ENCODE measurements at places on chromosomes 1 and 21.

GRCh38 chr1:27053977-27054753, 41.5 kb upstream of the TENT5B start:
- DNase-seq, result no peak

DNA sequence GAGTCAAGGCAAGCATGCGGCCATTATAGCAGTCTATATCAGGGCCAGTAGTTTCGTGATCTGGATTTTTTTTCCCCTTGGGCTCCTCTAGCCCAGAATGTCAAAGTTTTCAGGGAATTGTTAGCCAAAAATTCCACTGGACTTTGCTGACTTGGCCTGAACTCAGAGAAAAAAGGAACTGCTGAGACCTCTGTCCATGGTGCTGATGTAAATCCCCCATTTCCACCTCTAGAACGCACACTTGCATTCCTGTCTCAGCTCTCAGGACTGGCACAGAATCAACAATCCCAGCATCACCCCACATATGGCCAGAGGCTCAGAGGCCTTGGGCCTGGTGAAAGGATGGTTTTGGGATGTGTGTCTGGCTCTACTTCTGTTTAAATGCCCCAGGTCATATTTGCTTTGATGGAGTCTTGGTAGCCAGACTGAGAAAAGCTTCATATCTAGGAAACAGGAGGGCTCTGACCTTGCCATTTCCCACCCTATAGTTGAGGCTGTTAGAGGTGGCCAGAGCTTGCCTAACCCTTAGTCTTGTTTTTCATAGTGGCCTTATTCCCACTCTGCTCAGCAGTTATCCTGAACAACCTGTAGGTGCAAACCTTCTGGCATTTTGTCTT, 16.9 kb upstream of the EFCAB14 start:
- peak; percentile 20 for DNase-seq

DNA sequence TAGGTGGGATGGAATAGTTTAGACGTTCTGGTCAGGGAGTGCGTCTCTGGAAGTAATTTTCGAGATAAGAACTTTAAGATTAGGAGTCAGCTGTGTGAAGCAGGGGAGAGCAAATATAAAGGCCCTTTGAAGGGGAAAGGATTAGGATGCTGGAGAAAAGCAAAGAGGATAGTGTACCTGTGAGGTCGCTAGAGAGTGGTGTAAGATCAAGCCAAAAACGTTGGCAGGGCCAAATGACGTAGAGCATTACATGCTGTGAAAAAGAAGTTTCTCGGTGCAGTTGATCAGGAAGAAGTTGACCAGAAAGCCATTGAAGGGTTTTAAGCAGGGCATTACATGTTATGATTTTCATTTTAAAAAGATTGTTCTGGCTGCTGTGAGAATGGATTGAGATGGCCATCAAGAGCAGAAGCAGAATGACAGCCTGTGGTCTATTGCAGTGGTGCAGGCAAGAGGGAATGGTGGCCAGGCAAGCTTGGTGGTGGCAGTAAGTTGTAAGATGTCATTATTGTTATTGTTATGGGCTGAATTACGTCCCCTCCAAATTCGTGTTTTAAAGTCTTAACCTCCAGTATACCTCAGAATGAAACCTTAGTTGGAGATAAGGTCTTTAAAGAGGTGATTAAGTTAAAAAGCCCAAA, 113.6 kb upstream of the KIF26B start:
- DNase-seq, result no peak

- no peak for DNase-seq
Observed at GRCh38 chr1:115867216-115867615, 26.3 kb upstream of the NHLH2 start.

DNA sequence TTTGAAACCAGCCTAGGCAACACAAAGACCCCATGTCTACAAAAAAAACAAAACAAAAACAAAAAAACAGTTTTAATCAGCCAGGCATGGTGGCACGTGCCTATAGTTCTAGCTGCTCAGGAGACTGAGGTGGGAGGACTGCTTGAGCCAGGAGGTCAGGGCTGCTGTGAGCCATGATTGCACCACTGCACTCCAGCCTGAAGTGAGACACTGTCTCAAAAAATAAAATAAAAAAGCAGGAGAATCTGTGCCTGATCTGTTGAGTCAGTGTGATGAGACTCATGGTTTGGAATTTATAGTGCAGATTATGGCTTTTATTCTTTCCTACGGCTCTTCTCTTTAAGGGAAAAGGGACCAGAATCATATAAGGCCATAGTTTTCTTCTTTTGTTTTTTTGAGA, 16.5 kb downstream of the TRIT1 start:
- DNase-seq, result no peak

Data from fibroblast of skin of left biceps (primary cell).